Caki2 (cell line): ENCODE measurements at places on chromosomes 7 and 10.

- DNase-seq: no peak
These were observed 253.6 kb downstream of the ELFN1 start for GRCh38 chr7:1923409-1924257.

DNA sequence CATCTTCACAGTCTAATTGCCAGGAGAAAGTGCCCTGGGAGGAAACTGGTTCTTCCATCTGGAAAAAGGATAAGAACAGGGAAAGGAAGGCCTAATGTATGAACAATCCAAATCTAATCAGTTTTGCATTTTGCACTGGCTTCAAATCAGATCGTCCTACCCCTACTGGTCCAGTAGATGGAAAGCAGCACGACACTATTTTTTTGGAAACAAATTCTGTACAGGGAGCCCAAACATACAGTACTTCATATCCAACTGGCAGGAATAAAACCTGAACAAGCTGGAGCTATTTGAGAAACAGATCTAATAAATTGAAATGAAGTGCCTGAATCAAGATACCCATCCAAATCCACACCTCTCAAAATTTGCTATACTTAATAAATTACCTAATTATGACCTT, 36.5 kb downstream of the ETV1 start:
- no peak for DNase-seq

- no peak for DNase-seq
These were observed 102.9 kb upstream of the AHR start for GRCh38 chr7:17195576-17195975.

GRCh38 chr7:27168265-27168947, 3.1 kb upstream of the HOXA9 start:
- DNase-seq: peak; percentile 72

DNA sequence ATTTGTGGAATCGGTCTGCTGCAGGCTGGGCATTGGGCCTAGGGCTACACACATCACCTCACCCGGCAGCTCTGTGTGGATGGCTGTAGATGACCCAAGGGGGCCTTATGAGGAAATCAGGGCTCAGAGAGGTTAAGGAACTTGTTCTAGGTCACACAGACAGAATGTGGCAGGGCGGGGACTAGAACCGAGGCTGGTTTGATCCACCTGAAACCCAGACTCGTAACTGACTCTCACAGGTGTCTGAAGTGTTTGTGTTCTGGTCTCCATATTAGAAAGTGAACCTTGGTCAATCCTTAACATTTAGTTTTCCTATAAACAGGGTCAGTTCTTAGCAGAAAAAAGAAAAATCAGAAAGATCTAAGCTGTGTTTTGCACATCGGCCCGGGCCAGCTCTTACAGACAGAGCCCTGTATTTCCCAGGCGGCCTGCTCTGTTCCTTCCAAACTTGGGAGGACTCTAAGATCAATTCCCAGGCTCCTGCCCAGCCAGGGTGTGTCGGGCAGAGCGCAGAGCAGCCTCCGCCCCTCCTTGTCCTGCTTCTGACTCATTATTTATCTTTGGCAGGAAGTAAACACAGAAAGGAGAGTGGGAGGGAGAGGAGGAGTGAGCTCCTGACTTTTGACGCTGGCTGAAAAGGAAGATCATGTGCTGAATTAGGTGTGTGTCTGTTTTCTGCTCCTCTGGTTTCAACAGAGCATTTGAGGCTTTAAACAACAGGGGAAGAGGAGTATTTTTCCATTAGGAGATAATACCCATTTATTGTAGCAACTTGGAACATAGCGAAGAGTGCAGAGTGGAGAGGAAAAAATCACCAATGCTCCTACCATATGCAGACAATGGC, 74.1 kb downstream of the TACC2 start:
- DNase-seq: peak; percentile 92

DNA sequence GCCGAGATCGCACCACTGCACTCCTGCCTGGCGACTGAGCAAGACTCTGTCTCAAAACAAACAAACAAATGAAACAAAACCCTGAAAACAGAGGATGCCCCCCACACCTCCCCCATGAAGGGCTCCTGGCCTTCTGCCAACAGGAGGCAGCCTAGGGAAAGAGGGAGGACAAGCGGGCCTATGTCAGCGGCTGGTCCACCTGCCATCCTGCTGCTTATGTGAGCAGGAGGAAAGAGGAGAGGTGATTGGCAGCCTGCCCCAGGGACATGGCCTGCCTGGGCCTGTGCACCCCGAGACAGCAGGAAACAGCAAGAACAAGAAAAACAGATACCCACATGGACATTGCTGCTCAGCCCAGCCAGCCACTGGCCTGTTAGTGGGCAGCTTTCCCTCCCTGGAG, 9.1 kb upstream of the ZNF316 start:
- DNase-seq: no peak

GRCh38 chr10:132616170-132616995, 78.8 kb downstream of the INPP5A start:
- no peak for DNase-seq

- DNase-seq: peak; percentile 71
These were observed 652 bp downstream of the ATOH7 start for GRCh38 chr10:68231106-68231816.

GRCh38 chr10:65571011-65571570, 1354.7 kb upstream of the LRRTM3 start:
- DNase-seq: peak; percentile 38

DNA sequence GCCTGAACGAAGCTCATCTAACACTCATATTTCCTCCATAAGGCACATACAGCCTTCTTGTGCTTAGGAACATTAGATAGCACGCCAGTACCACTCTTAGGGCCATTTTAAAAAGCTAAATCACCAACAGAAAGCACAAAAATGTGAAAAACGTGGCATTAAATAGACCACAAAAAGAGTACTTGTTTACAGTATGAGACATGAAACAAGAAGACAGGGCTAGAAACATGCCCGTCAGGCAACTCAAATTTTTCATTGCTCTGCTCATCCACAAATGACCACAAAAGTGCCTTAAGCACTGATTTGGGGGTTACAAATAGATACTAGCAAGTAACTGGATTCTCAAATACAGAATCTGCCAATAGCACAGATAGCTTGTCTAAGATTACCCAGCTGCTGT, 67.8 kb downstream of the ELMO1 start:
- DNase-seq: no peak

- no peak for DNase-seq
These were observed 20.9 kb upstream of the CYP3A43 start for GRCh38 chr7:99806839-99807478.

DNA sequence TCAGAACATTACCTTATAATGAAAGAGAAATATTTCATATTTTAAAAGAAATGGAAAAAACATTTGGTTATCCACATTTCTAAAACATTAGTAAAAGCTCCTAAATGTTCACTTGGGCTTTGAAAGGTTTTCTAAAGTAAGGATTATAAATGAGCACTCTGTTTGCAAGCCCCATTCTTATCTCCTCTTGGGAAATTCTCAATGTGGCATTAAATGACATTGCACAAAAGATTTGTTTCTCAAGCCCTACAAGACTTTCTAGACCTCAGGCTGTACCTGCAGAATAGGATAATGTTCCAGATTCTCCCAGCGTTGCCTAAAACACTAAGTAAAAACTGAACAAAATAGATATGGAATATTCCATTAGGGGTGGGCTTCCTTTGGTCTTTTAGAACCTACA, 658.0 kb upstream of the FOXK1 start:
- DNase-seq: no peak

GRCh38 chr7:19121977-19122588, 4.6 kb upstream of the TWIST1 start:
- peak; percentile 35 for DNase-seq

DNA sequence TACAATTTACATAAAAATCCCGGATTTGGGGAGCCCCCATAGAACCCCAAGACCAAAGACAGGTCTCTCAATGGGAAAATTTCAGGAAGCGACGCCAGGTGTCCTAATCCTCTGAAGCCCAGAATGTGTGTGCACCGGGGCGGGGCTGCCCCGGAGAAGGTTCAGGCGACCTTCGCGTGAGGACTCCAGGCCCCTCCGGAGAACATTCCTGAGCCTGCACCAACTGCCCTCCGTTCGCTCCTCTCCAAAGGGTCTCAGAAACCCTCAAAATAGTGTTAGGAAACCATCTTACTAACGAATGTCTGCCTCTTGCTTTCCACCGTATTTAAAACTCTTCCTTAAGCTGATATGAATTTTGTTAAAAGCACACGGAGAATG, 78.5 kb upstream of the INSIG1 start:
- no peak for DNase-seq

DNA sequence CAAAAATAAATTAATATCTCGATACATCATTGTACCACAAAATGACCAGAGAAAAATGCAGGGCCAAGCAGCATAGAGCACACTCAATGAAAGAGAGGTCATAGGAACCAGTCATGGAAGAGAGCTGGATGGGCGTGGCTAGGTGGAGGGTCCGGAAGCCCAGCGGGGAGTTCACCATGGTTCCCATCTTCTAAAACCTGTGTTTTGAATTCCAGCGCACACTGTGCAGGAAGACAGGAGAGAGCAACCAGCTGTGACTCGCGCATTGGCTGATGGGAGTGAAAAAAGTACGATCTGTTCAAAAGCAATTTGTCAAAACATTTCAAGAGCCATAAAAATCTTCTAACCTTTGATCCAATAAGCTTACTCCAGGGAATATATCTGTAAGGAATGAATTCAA, 125.2 kb upstream of the NANOS1 start:
- DNase-seq: no peak
